Central memory CD8-positive, alpha-beta T cell (primary cell): ENCODE measurements at places on chromosomes 12 and 14.

GRCh38 chr12:93990832-93991803 is 157.3 kb upstream of the PLXNC1 start:
- no peak overlapping the region for H3K27ac ChIP-seq
- H3K4me3 ChIP-seq: no peak overlapping the region
- no peaks in the 10 kb centered on the region for H3K4me1 ChIP-seq
- DNase-seq: no peak

- H3K27me3 ChIP-seq: no peaks in the 10 kb centered on the region
- peaks cover 10% of the 10 kb centered on the region for H3K4me1 ChIP-seq
- no peak for DNase-seq
Measured at GRCh38 chr12:67572492-67572891, 76.1 kb upstream of the DYRK2 start.

- no peak for DNase-seq
- H3K4me1 ChIP-seq: peaks cover 6% of the 10 kb centered on the region
- H3K27me3 ChIP-seq: no peaks in the 10 kb centered on the region
- no peak overlapping the region for H3K4me3 ChIP-seq
Measured at GRCh38 chr14:34053666-34054065, 102.8 kb upstream of the EGLN3 start.

- H3K27ac ChIP-seq: no peak overlapping the region
- H3K4me3 ChIP-seq: no peak overlapping the region
- DNase-seq: no peak
- no peaks in the 10 kb centered on the region for H3K36me3 ChIP-seq
- H3K27me3 ChIP-seq: no peaks in the 10 kb centered on the region
- H3K4me1 ChIP-seq: no peaks in the 10 kb centered on the region
Measured at GRCh38 chr14:55088356-55088755, 36.9 kb downstream of the MAPK1IP1L start.

DNA sequence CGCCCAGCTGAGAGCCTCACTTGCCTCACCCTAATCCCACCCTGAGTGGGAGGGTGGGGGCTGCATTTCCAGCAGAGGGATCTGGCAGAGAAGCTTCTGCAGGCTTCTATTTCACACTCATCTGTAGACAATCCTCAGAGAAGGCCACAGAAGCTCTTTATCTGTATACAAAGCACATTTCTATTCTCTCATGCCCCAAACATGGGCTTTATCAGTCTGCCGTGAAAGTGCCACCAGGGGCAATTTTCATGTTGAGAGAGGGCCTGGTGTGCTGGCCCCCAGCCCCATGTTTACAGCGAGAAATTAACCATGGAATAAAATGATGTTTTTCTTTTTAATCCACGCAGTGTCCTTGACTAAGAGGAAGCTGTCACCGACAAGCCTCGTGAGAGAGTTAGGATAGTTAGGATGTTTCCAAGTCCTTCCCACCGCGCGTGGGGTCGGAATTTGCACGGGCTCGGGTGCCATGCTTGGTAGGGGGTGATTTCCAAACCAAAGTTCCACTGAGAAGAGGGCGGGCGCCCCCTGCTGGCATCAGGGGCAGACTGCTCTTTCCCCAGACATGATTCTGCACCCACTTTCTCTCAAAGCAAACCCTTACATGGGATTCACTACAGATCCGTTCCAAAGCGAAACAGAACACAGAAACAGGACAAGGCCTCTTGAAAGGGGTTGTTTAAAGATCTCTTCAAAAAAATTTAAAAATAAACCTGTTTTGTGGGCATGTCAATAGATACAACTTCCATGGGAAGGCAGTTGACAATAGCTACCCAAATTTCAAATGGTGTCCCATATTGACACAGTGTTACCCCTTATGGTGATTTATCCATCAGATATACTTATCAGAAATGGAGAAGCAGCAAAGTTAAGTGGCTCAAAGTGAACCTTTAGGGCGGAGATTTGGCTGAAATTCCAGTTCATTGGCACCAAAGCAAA is 19.4 kb downstream of the BDKRB1 start:
- H3K27ac ChIP-seq: no peak overlapping the region
- no peaks in the 10 kb centered on the region for H3K4me1 ChIP-seq
- no peaks in the 10 kb centered on the region for H3K36me3 ChIP-seq
- peak; percentile 31 for DNase-seq

DNA sequence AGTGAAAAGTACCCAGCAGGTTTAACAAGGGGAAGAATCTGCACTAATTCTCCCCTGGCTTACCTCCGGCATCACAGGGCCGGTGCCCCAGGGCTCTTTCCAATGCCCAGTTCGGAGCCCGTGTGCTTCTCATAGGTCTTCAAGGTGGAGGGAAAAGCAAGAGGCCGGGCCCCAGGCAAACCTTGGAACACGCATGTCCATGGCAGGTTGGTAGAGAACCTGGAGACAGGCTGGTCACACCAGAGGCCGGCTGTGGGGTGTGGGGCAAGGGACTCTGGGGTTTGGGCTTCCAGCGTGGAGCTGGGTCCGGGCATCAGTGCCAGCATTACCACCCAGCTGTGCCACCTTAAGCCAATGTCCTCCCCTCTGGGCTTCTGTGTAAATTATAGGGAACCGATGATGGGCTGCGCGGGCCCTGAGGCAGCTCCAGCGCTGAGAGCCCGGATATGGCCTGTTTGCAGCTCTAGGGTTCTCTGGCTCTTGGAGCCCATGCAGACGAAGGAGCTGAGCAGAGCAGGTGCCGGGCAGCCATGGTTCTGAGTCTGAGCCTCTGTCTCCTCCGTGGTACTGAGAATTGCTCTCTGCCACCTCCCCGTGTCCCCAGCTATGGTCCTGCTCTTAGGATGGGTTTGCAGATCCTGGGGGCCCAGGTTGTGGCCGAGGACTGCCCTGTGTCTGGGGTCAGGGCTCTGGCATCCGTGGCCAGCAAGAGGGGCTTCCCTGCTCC is 197.0 kb upstream of the C14orf180 start:
- peaks cover 18% of the 10 kb centered on the region for H3K27me3 ChIP-seq
- DNase-seq: no peak
- no peak overlapping the region for H3K27ac ChIP-seq
- H3K36me3 ChIP-seq: no peaks in the 10 kb centered on the region
- no peaks in the 10 kb centered on the region for H3K4me1 ChIP-seq

GRCh38 chr12:24561882-24562770 is 386.8 kb downstream of the BCAT1 start:
- peaks cover 93% of the 10 kb centered on the region for H3K27me3 ChIP-seq
- H3K4me1 ChIP-seq: peaks cover 29% of the 10 kb centered on the region
- no peak for DNase-seq
- peaks cover 5% of the 10 kb centered on the region for H3K36me3 ChIP-seq

DNA sequence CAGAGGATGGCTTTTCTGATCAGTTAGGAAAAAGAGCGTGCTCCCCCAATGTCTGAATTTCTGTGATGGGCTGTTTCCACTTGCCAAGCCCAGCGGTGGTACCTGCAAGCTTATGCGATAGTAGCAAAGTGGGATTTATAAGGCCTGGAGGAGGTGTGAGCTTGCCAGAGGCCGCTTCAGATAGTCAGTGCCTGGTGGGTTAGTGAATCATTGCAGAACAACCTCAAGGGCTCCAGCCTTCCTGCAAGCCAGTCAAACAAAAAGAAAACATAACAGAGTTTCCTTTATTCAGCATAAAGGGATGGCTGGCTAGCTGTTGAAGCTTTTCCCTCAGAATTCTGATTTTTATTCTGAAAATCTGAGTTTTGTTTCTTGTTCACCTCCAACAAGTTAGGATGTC is 7.6 kb upstream of the BMP4 start:
- no peak overlapping the region for H3K27ac ChIP-seq
- H3K27me3 ChIP-seq: peaks cover 20% of the 10 kb centered on the region
- no peaks in the 10 kb centered on the region for H3K4me1 ChIP-seq
- H3K4me3 ChIP-seq: no peak overlapping the region
- no peaks in the 10 kb centered on the region for H3K36me3 ChIP-seq
- no peak for DNase-seq

DNA sequence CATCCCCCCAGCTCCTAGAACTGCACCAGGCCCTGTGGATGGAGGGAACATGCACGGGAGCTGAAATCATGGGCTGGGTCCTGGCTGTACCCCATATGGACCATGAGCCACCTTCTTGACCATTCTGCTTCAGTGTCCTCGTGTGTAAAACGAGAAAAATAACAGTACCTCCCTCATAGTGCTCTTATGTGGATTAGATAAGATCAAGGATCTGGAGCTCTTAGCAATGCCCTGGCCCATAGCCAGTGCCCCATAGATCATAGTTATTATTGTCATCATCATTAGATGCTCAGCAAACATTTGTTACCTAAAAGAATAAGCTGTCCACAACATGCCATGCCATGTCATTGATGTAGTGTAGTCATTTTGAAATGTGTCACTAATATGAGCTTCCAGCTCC is 71.3 kb downstream of the SYNE3 start:
- H3K36me3 ChIP-seq: peaks cover 25% of the 10 kb centered on the region
- H3K27ac ChIP-seq: no peak overlapping the region
- no peak for DNase-seq
- H3K4me3 ChIP-seq: no peak overlapping the region
- H3K4me1 ChIP-seq: peaks cover 6% of the 10 kb centered on the region

DNA sequence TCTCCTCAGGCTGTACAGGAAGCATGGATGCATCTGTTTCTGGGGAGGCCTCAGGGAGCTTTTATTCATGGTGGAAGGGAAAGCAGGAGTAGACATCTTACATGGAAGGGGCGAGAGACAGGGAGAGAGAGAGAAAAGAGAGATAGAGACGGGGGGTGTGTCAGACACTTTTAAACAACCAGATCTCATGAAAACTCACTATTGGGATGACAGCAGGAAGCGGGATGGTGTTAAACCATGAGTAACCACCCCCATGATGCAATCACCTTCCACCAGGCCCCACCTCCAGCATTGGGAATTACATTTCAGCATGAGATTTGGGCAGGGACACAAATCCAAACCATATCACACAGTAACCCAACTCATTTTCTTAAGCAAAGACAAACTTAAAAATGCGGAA is 110.0 kb upstream of the EEA1 start:
- no peak overlapping the region for H3K27ac ChIP-seq
- no peaks in the 10 kb centered on the region for H3K4me1 ChIP-seq
- H3K27me3 ChIP-seq: peaks cover 71% of the 10 kb centered on the region

DNA sequence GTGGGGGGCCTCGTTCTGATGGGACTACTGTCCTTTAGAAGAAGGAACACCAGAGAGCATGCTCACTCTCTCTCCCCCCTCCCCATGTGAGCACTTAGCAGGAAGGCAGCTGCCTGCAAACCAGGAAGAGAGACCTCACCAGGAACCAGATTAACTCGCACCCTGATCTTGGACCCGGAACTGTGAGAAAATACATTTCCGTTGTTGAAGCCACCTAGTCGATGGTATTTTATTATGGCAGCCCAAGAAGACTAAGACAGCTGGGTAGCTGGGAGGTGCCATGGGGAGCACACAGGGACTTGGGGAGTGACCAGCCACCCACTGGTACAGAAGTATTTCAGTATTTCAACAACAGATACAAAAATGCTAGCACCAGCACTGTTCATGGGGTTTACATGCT is 59.0 kb downstream of the VCPKMT start:
- H3K27ac ChIP-seq: peak overlapping the region; percentile 58
- no peak overlapping the region for H3K4me3 ChIP-seq
- peaks cover 56% of the 10 kb centered on the region for H3K4me1 ChIP-seq
- DNase-seq: no peak

- H3K4me1 ChIP-seq: peaks cover 41% of the 10 kb centered on the region
- H3K36me3 ChIP-seq: peaks cover 37% of the 10 kb centered on the region
- peak overlapping the region; percentile 79 for H3K27ac ChIP-seq
- H3K27me3 ChIP-seq: no peaks in the 10 kb centered on the region
- H3K4me3 ChIP-seq: no peak overlapping the region
Measured at GRCh38 chr12:54394281-54394719, 9.8 kb upstream of the ZNF385A start.

DNA sequence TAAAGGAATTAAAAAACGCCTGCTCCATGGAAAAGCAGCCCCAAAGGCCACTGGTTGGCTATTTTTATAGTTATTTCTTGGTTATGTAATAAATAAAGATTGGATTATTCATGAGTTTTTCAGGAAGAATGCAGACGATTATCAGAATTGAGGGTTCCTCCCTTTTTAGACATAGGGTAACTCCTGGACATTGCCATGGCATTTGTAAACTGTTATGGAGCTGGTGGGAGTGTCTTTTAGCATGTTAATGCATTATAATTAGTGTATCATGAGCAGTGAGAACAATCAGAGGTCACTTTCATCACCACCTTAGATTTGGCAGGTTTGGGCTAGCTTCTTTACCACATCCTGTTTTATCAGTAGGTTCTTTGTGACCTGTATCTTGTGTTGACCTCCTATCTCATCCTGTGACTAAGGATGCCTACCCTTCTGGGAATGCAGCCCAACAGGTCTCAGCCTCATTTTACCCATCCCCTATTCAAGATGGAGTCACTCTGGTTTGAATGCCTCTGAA is 728.7 kb downstream of the GALC start:
- no peak overlapping the region for H3K4me3 ChIP-seq

DNA sequence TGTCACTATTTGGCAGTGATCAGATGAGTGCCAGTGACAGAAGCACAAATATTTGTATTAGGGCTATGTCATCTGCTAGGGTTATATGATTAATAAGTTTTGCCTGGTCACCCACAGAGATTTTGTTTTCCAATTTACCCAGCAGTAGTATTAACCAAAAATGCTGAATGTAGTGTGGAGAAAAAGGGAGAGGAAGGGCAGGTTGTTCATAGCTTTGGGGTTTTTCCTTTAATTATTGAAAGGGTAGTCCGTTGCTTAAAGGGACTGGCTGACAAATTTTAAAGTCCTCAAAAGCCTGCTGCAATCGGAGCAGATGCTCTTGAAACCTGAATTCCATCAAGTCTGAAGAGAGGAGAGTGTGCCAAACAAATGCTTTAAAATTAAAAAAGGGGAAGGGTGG is 237.9 kb upstream of the CCDC196 start:
- H3K4me1 ChIP-seq: no peaks in the 10 kb centered on the region
- no peaks in the 10 kb centered on the region for H3K36me3 ChIP-seq
- no peak overlapping the region for H3K27ac ChIP-seq
- DNase-seq: no peak
- peaks cover 20% of the 10 kb centered on the region for H3K27me3 ChIP-seq

- H3K4me3 ChIP-seq: no peak overlapping the region
- no peaks in the 10 kb centered on the region for H3K4me1 ChIP-seq
- H3K27me3 ChIP-seq: peaks cover 65% of the 10 kb centered on the region
- no peaks in the 10 kb centered on the region for H3K36me3 ChIP-seq
- H3K27ac ChIP-seq: no peak overlapping the region
Measured at GRCh38 chr12:2166696-2167095, 113.9 kb downstream of the CACNA1C start.

DNA sequence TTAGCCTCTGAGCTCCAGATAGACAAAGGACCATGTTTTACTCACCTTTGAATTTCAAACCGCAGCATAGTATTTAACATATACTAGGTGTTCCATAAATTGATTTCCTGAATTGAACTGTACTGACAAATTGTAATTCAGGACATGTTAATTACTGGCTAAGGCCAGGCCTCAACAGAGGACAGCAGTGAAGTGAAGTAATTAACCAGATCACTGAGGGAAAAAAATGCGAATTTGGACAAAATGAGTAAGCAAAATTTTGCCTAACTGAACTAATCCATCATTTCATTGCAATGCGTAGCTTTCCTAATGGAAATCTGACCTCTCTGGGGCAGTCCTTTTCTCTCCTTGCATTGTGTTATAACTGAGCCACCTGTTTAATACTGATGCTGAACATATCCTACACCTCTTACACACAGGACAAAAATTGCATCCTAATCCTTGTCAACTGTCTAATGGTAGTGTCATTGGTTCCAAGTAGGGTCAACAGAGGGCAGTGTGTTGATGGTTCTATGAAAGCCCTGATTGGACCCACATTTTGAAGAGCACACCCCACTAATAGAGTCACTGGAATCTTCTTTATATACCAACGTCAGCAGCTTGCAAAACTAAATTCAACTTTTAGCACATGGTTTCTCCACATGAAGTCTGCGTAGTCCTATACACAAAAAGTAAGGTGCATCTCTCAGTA is 148.4 kb downstream of the SLC25A21 start:
- no peaks in the 10 kb centered on the region for H3K4me1 ChIP-seq
- no peak overlapping the region for H3K27ac ChIP-seq
- no peak overlapping the region for H3K4me3 ChIP-seq
- no peaks in the 10 kb centered on the region for H3K27me3 ChIP-seq
- DNase-seq: no peak
- H3K36me3 ChIP-seq: no peaks in the 10 kb centered on the region
